ENCODE measurements at places on chromosomes 4 and X. TPM values are rescaled to one million over a fixed set of nuclear protein-coding genes. Genes with fewer than 3 reads are reported as not detected.

IL2 gene
- polyA plus RNA-seq, result not detected

MAGEA2 gene
- not detected for polyA plus RNA-seq

DRD5 gene
- polyA plus RNA-seq, result not detected

HGFAC gene
- not detected for polyA plus RNA-seq

H2BW2 gene
- polyA plus RNA-seq, result not detected

CRMP1 gene
- polyA plus RNA-seq, result not detected

TMSB15B gene
- polyA plus RNA-seq, result 11.8 TPM

CFAP99 gene
- not detected for polyA plus RNA-seq

SNCA gene
- not detected for polyA plus RNA-seq

POU4F2 gene
- not detected for polyA plus RNA-seq

PPP1R2C gene
- 0.41 TPM for polyA plus RNA-seq

- H3K27me3 ChIP-seq, result no peaks in the 10 kb centered on the region
- no peaks in the 10 kb centered on the region for H3K4me1 ChIP-seq
- peaks cover 5% of the 10 kb centered on the region for H3K36me3 ChIP-seq
- DNase-seq, result no peak
- H3K27ac ChIP-seq, result no peak overlapping the region
Observed at GRCh38 chrX:48458711-48459110, 11.3 kb downstream of the SLC38A5 start.

DNA sequence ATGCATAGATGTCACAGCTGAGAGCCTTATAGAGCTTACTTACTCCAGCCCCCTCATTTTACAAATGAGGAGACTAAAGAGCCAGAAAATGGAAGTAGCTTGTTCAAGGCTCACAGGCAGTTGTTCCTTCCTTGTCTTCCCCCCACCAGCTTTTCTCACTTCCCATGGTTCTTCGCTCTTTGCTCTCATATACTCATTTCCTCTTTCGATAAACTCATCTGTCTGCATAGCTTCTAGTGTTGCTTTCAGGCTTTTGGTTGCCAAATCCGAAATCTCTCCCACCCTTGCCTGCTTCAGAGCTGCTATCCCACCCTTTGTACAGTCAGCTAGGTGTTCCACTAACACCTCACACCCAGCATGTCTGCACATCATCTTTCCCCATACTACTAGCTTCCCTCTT lies 25.0 kb upstream of the GJB1 start:
- DNase-seq, result no peak
- peak overlapping the region; percentile 78 for H3K4me3 ChIP-seq
- H3K27ac ChIP-seq, result peak overlapping the region; percentile 96

DNA sequence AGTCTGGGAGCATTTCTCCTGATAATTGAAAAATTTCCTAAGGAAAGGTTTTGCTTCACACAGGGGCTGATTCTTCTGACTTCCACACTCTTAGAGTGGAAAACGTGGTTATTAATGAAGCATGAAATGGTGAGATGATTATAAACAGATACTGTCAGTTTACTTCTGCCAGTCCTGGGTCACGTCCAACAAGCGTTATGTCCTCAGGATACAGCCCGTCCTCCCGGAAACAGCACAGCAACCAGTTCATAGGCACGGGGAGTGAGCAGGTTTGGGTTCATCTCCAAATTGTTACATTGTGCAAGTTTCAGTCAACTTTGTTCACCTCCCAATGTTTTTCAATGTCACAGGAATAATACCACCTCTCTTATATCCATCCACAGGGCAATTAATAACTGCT lies 98.8 kb downstream of the NPNT start:
- H3K27me3 ChIP-seq, result no peaks in the 10 kb centered on the region
- no peak overlapping the region for H3K27ac ChIP-seq
- no peak for DNase-seq
- H3K4me1 ChIP-seq, result no peaks in the 10 kb centered on the region

GRCh38 chr4:146548443-146548842 lies 26.7 kb upstream of the SLC10A7 start:
- H3K4me3 ChIP-seq, result no peak overlapping the region
- no peaks in the 10 kb centered on the region for H3K4me1 ChIP-seq
- peaks cover 10% of the 10 kb centered on the region for H3K36me3 ChIP-seq
- H3K27ac ChIP-seq, result no peak overlapping the region

- DNase-seq, result no peak
- no peaks in the 10 kb centered on the region for H3K36me3 ChIP-seq
- no peaks in the 10 kb centered on the region for H3K27me3 ChIP-seq
- H3K4me1 ChIP-seq, result no peaks in the 10 kb centered on the region
Observed at GRCh38 chrX:33385546-33385945, 174.2 kb upstream of the DMD start.

GRCh38 chr4:629636-629914 lies 4.2 kb downstream of the PDE6B start:
- no peak overlapping the region for H3K4me3 ChIP-seq
- peaks cover 2% of the 10 kb centered on the region for H3K27me3 ChIP-seq
- no peak for DNase-seq
- H3K36me3 ChIP-seq, result no peaks in the 10 kb centered on the region
- H3K4me1 ChIP-seq, result no peaks in the 10 kb centered on the region
- H3K27ac ChIP-seq, result no peak overlapping the region

DNA sequence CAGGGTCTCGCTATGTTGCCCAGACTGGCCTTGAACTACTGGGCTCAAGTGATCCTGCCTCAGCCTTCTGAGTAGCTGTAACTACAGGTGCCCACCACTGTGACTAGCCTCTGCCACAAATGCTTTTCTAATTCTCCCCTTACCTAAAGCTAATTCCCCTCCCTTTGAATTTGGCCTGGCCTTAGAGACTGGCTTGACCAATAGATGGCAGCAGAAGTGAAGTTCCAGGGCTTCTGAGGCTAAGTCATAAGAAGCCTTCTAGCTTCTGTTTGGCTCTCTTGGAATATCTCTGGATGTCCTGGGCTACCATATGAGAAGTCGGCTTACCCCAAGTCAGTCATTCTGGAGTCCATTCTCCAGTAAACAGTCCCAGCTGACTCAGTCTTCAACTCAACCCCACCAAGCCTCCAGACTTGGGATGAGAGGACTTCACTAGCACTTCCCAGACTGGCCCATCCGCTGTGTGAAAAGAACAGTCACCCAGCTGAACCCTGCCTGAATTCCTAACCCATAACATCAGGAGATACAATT lies 61.0 kb downstream of the HPRT1 start:
- no peak overlapping the region for H3K27ac ChIP-seq
- no peak overlapping the region for H3K4me3 ChIP-seq
- no peak for DNase-seq
- peaks cover 9% of the 10 kb centered on the region for H3K4me1 ChIP-seq
- no peaks in the 10 kb centered on the region for H3K36me3 ChIP-seq
- no peaks in the 10 kb centered on the region for H3K27me3 ChIP-seq

GRCh38 chr4:6322761-6323566 lies 53.3 kb downstream of the WFS1 start:
- no peak overlapping the region for H3K4me3 ChIP-seq
- H3K27me3 ChIP-seq, result peaks cover 11% of the 10 kb centered on the region
- no peak overlapping the region for H3K27ac ChIP-seq
- no peaks in the 10 kb centered on the region for H3K4me1 ChIP-seq

DNA sequence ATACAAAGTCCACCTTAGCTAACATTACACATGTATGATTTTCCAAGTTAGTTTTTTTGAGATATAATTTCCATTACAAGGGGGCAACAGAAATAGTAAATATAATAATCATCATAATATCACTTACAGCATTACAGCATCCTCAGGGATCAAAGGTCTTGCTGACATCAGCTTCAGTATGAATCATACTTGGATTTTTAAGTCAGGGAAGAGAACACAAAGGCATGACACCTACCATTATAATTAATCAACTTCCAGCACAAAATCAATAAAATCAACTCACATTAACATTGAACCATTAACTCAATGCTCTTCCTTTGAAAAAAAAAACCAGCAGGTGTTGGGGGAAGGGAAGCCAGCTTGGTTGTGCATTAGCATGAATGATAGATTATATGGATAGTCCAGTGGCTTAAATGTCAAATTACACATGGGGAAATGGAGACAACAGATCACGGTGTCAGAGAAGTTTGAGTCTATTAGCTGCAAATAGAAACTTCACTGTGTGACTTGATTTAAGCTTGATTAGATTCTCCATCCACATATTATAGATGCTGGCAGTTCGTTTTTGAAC lies 66.9 kb upstream of the CAPN6 start:
- DNase-seq, result no peak
- H3K4me1 ChIP-seq, result no peaks in the 10 kb centered on the region
- H3K27ac ChIP-seq, result no peak overlapping the region
- H3K27me3 ChIP-seq, result no peaks in the 10 kb centered on the region
- H3K4me3 ChIP-seq, result no peak overlapping the region

GRCh38 chr4:57102050-57102624 lies 8.0 kb downstream of the IGFBP7 start:
- H3K4me3 ChIP-seq, result no peak overlapping the region
- H3K36me3 ChIP-seq, result no peaks in the 10 kb centered on the region
- no peaks in the 10 kb centered on the region for H3K4me1 ChIP-seq
- H3K27me3 ChIP-seq, result peaks cover 8% of the 10 kb centered on the region
- DNase-seq, result no peak

DNA sequence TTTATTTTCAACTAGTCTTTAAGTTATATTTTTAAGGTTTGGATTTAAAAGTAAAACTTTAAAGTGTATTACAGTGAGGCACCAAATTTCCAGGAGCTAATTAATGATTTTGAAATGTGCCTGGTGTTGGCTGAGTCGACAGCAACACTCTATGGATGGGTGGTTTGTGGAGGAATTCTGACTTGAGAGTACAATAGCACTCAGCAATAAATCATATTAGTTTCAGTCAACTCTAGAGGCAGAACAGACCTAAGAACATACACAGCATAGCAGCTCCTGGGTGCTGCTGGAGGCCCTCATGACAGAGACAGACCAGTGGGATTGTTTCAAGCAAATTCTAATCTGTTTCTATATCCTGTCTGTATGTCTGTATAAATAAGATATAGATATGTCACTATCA lies 673.4 kb downstream of the TRIML1 start:
- DNase-seq, result no peak
- no peaks in the 10 kb centered on the region for H3K4me1 ChIP-seq
- no peak overlapping the region for H3K4me3 ChIP-seq
- H3K36me3 ChIP-seq, result no peaks in the 10 kb centered on the region

GRCh38 chr4:121692261-121692660 lies 4.5 kb downstream of the ANXA5 start:
- H3K27me3 ChIP-seq, result no peaks in the 10 kb centered on the region
- H3K4me1 ChIP-seq, result peaks cover 34% of the 10 kb centered on the region
- no peaks in the 10 kb centered on the region for H3K36me3 ChIP-seq
- DNase-seq, result no peak
- H3K4me3 ChIP-seq, result no peak overlapping the region

DNA sequence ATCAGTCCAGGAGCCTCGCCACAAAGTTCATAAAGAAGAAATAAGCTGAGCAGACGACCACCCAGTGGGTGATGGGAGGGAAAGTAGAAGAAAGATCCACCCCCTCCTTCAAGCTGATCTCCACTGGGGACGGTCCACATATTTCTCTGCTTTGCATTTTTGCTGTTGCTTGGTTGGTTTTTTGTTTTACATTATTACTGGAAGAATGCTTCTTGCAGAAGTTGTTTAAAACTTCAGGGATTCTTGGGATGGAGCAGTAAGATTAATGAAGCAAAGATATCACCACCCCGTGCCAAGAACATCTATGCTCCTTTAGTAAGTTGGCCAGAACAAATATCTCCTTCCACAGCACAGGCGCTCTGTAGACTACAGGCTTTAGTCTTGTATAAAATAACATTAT lies 30.1 kb downstream of the LGI2 start:
- DNase-seq, result no peak
- H3K4me3 ChIP-seq, result no peak overlapping the region
- peaks cover 11% of the 10 kb centered on the region for H3K4me1 ChIP-seq

DNA sequence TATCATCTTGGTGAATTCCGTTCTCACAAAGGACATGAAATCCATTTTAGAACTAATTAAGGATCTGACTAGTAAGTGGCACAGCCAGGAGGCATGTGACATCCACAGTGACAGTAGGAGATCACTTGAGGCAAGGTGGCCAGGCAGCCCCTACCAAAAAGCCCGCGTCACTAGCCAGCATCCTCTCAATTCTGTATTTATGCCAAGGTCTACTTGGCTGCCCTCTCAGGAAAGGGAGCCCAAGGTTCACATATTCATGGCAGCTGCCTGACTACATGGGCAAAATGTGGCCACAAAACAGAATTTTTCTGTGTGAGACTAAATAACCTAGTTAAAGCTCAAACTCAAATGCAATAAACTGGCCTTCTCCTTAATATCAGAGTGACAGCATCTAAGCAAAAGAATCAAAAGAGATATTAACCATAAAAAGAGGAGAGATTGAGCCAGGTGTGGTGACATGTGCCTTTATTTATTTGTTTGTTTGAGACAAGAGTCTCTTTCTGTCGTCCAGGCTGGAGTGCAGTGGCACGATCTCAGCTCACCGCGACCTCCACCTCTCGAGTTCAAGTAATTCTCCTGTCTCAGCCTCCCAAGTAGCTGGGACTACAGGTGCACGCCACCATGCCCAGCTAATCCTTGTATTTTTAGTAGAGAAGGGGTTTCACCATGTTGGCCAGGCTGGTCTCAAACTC lies 51.5 kb downstream of the SLC9A7 start:
- DNase-seq, result no peak
- peaks cover 42% of the 10 kb centered on the region for H3K4me1 ChIP-seq
- no peaks in the 10 kb centered on the region for H3K36me3 ChIP-seq
- no peak overlapping the region for H3K4me3 ChIP-seq
- H3K27me3 ChIP-seq, result no peaks in the 10 kb centered on the region

- H3K4me3 ChIP-seq, result no peak overlapping the region
- DNase-seq, result peak; percentile 23
- peaks cover 38% of the 10 kb centered on the region for H3K4me1 ChIP-seq
- no peaks in the 10 kb centered on the region for H3K36me3 ChIP-seq
- H3K27ac ChIP-seq, result no peak overlapping the region
- no peaks in the 10 kb centered on the region for H3K27me3 ChIP-seq
Observed at GRCh38 chrX:40468033-40468846, 112.5 kb upstream of the ATP6AP2 start.

DNA sequence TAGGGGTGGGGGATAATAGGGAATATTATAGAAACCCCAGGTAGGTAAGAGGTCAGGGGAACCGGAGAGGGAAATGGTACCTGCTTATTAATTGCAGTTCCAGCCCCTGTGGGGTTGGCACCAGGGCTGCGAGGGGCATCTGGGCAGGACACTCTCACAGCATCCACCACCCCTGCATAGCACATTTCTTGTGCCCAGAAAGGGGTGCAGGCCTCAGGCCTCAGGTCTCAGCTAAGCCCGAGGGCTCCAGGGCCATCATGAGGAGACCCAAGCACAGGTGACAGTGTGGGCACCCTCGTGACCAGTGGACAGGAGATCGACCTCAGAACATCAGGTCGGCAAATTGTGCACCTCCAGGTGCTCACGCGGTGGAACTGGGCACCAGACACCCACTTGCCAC lies 164.7 kb downstream of the EVC2 start:
- no peaks in the 10 kb centered on the region for H3K4me1 ChIP-seq
- H3K36me3 ChIP-seq, result no peaks in the 10 kb centered on the region
- peaks cover 7% of the 10 kb centered on the region for H3K27me3 ChIP-seq
- no peak overlapping the region for H3K27ac ChIP-seq
- H3K4me3 ChIP-seq, result no peak overlapping the region
- DNase-seq, result no peak

GRCh38 chr4:41143311-41144039 lies 70.9 kb downstream of the APBB2 start:
- peaks cover 3% of the 10 kb centered on the region for H3K36me3 ChIP-seq
- H3K4me1 ChIP-seq, result no peaks in the 10 kb centered on the region
- peaks cover 3% of the 10 kb centered on the region for H3K27me3 ChIP-seq
- no peak overlapping the region for H3K27ac ChIP-seq
- DNase-seq, result no peak

GRCh38 chrX:37361596-37361995 lies 12.4 kb downstream of the PRRG1 start:
- DNase-seq, result no peak
- H3K36me3 ChIP-seq, result peaks cover 9% of the 10 kb centered on the region
- no peak overlapping the region for H3K27ac ChIP-seq
- H3K4me3 ChIP-seq, result no peak overlapping the region

All from naive thymus-derived CD8-positive, alpha-beta T cell (primary cell).